Activated CD4-positive, alpha-beta T cell treated with anti-CD3 and anti-CD28 coated beads for 4 hours (primary cell): ENCODE measurements at places on chromosomes 7 and 10.

DNA sequence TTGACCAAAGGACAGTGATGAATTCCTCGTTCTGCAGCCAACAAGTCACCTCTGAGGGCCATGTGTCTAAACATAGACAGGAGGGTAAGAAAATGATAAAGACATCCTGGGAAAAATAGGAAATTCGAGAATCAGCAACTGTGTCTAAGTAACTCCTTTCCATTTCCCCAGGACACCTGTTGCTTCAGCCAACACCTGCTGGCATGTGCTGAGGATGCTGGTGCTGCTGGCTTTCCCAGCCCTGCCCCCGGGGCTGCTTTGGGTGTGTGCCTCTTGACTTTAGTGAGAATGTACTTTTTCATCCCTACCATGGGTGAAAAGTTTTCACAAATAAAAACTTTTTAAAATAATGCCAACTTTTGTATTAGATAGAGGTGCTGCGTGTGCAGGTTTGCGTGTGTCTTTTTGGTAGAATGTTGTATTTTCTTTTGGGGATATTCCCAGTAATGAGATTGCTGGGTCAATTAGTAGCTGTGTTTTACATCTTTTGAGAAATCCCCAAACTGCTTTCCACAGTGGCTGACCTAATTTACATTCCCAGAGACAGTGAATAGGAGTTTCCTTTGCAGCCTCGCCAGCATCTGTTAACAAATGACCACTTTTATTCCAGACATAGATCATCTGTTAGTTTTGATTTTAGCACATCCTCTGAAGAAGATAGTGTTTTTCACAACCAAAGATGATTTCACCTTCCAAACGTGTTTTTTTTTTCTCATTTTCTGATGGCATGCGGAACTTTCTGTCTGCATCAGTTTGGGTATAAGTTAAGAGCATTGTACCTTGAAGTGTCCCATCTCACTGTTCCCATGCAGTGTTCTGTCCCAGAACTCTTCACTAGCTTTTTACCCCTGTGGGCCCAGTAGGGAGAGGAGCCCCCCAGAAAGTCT, 104.2 kb upstream of the ACBD5 start:
- DNase-seq: no peak

DNA sequence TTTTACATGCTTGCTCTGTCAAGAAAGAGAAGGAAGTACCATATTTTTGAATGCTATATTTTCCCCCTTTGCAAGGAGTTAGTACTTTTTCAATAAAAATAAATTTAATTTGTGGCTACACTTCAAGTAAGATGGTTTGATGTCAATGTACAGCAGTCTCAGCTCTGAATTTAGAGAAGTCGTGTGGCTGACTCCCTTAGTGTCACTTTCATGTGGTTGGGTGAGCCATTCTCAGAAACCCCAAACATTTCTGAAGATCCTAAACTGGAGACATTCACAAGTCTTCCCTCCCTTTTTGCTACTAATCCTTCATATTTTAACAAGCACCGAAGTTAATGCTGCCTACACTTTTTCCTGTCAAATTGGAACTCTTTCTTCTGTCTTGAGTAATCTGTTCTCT, 244.4 kb downstream of the DYNC1I1 start:
- no peak for DNase-seq

GRCh38 chr7:51101111-51101757, 215.4 kb downstream of the COBL start:
- DNase-seq: no peak

DNA sequence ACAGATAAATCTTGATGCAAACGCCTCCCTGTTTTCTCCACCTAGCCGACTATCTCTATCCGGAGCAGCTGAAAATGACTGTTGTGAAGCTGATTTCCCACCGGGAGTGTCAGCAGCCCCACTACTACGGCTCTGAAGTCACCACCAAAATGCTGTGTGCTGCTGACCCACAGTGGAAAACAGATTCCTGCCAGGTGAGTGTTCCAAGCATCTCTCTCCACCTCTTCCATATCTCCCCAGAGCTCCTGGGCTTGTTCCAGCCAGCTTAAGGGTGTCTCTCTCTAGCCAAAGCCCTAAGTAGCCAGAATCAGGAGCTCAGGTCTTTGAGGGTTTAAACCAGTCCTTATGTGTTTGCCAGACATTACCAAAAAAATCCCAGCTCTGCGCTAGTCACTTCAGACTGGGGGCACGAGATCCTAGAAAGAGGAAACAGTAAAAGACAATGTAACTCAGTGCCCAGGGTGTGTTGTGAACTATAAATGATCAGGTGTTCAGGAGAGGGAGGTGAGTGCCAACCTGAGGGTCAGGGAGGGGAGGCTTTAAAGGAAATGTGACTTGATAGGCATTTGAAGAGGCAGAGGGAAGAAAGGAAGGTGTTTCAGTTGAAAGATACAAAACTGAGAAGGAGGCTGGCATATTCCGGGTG, 4.4 kb downstream of the PLAU start:
- no peak for DNase-seq

DNA sequence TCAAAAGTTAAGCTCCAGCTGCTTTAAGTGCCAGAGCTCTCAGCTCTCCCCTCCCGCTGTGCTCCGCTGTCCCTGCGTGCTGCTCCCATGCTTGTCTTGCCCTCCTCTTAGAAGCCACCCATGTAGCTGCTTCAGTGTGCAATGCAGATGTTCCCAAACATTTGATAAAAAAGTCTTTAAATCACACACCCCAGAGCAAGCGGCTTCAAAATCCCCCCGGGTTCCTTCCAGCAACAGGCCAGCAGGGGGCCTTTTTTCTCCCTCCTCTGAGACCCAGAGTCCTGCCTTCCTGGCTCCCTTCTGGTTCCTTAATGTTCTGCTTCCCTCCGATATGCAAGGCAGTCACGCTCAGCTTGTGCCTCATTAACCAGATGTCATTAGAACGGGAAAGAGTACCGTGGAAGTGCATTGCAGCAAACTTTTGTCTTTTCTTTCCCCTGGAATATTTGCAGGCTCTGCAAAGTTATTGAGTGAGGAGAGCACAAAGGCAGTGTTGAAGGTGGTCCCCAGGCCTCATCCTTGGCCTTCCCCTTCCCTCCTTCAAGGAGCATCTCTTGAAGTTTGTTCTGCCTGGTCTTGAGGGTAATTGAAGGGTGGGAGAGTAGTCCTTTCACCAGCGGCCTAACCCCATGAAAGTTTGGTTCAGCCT, 25.5 kb downstream of the LDB3 start:
- DNase-seq: peak; percentile 35

DNA sequence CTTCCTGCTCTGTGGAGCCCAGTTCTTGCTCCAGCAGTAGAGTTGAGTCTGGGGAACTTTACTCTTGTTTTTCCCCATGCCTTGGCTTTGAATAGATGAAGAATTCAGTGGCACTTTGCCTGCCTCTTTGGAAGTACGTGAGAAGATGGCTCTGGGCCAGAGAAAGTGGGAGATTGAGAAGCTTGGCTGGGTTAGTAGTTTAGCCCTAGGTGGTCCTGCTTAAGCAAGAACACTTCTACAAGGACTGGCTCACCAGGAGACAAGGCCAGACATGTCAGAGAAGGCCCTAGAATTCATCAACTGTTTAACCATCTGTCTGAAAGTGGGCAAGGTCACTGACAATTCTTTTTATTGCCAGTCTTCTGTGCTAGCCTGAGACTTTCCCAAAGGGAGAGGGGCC, 410.3 kb downstream of the TYW1 start:
- no peak for DNase-seq

- DNase-seq: no peak
Measured at GRCh38 chr7:100477871-100478267, 1.1 kb downstream of the TSC22D4 start.

DNA sequence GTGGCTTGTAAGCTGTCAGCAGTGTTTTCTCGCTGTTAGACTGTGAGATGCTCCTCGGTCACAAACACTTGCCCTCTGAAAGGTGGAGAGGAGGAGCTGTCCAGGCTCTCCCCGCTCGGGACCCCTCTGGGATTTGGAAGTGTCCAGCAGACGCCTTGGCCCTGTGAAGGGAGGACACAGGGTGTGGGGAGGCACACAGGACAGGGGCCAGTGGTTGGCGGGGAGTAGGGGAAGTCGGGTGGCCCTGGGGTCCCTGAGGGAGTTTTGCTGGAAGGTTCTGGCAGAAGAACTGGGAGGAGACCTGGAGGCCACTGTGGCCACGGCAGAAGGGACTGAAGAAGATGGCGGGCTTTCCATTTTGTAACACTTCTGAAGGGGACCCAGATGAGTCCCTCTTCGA, 47.2 kb upstream of the DPYSL4 start:
- DNase-seq: no peak

DNA sequence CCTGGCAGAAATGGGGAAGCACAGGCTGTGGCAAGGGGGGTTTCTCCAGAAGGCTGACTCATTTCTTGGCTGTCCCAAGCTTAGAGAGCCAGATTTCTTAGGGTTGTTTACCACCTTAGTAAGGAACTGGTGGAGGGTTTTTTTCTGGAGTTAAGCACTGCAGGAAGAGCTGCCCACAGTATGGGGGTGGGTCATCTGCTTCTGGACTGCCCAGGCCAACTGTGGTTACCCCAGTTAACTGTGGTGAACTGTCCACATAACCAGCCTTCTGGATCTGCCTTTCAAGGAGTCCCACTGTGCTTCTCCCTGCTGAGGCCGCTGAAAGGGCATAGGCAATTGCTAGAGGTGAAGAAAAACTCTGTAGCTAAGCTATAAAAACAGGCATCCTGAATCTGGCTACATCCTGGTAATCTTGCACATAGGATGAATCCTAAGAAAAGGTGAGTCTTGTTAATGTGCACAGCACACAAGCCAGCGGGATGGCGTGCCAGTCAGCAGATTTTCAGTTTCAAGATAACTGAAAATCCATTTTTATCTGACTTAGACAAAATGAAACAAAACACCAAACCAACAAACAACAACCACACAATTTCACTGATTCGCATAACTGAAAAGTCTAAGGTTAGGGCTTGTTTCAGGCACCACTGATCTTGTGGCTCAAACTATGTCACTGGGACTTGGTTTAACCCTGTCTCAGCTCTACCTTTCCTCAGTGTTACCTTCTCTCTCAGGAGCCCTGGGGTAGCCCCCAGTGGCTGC, 21.6 kb upstream of the TSPAN33 start:
- no peak for DNase-seq

GRCh38 chr10:127853868-127854768, 38.6 kb downstream of the CLRN3 start:
- DNase-seq: peak; percentile 36

- DNase-seq: no peak
Measured at GRCh38 chr7:77866786-77867536, 68.4 kb downstream of the PHTF2 start.

DNA sequence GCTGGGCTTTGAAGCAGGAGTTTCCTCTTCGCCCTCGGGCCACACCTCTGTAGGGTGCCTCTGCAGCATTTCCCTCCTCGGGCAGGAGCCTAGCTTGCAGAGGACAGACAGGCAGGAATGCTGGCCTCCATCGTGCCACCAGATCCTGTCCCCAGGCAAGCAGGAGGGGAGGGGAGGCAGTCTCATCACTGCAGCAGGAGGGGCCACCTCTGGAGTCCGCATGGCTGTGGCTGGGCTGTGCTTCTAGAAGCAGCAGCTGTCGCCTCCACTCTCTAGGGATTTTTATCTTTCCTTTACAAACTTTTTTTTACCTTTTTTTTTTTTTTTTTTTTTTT, 181.4 kb downstream of the CUX1 start:
- DNase-seq: no peak

- DNase-seq: no peak
Measured at GRCh38 chr7:107494315-107494751, 24.5 kb downstream of the GPR22 start.

- DNase-seq: no peak
Measured at GRCh38 chr10:21934307-21934706, 69.2 kb downstream of the DNAJC1 start.

GRCh38 chr7:128914566-128915151, 4.2 kb upstream of the KCP start:
- no peak for DNase-seq

GRCh38 chr7:91165006-91165845, 99.0 kb upstream of the FZD1 start:
- DNase-seq: no peak

- no peak for DNase-seq
Measured at GRCh38 chr10:132987671-132988571, 45.6 kb upstream of the CFAP46 start.

GRCh38 chr10:17176091-17176490, 25.4 kb downstream of the TRDMT1 start:
- DNase-seq: no peak

DNA sequence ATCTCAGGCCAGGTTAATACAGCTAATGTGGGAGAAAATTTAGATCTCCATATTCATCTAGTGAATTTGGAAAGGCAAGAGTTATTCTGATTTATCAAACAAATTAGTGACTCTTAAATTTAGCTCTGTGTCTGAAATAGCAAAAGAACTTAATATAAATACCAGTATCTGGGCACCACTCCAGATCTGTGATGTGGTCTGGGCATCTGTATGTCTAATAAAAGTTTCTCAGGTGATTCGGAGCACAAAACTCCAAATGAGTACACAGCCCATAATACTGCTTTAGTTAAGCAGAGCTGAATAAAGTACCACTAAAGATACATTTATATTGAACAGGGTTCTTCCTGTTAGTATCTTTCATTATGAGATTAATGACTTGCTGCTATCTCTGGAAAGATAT, 261.4 kb downstream of the BAMBI start:
- DNase-seq: no peak

DNA sequence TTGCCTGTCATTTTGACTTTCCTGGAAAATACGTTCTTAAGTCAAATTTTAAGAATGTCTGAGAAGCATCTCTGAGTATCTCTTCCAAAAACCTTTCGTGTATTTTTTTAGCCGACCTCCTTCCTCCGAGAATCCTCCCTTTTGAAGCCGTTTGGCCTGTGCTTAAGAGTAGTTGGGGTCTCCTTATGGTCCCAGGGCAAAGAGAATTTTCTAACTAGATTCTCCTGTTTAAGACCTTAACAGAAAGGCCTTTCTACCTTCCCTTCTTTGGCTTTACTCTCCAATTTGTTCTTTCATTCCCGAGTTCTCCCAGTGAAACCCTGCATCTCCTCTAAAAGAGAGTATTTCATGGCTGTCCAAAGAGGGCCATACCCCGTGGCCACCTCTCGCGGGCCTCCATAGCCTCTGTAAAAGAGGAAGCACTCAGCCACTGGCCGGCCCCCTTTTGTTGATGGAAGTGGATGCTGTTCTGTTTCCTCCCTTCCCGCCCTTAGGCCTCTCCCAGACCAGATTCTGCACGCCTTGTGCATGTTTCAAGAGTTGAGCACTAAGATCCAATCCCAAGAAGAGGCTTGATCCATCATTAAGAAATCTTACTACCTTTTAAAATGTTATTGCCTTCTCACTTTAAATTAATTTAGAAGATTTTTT, 6.6 kb upstream of the FEZF1 start:
- no peak for DNase-seq
